ENCODE measurements at places on chromosomes 13 and 19.
A peak's percentile ranks its signal among the peaks of the same experiment; 100 is the strongest.

DNA sequence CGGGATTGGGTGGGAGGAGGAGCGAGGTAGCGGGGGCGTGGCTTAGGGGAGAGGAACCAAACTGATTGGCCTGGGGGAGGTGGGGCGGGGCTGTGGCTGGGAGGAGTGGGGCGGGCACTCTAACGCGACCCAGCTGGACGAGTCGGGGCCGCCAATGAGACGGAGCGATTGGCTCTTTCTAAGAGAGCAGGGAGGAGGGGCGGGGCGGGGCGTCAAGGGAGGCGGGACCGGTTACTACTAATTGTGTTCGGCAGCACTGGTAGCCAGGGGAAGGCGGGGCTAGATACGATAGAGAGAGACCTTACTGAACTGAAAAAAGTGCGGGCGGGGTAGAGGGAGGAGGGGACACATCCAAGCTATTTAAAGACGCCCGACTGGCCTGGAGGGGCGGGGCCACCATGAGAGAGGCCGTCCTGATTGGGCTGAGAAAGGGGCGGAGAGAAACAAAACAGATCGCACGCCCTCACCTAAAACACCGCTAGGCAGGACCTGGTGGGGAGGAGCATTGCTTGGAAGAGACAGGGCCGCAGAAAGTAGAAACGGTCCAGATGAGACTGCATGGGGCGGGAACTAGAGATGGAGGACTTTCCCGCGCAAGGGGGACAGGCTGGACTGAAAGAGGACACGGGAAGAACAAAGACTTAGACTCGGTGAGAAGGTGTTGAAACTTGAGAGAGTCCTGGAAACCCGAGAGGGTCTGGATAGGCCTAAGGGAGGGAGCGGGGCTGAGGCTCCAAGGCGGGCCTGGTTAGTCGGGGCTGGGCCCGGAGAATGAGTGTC, at the start of gene KCNC3:
TSS of gene KCNC3 (minus strand) at position 232 of the 780 bp plus-strand sequence. CDS start 295 bp downstream, outside the sequence.
- peak; percentile 100 for DNase-seq

GRCh38 chr13:98289339-98289945, 112.4 kb upstream of the RNF113B start:
- no peak for DNase-seq

GRCh38 chr19:16259385-16260159, 61.9 kb downstream of the AP1M1 start:
- DNase-seq = no peak

GRCh38 chr19:18701250-18701608, 17.7 kb downstream of the CRTC1 start:
- DNase-seq = no peak

DNA sequence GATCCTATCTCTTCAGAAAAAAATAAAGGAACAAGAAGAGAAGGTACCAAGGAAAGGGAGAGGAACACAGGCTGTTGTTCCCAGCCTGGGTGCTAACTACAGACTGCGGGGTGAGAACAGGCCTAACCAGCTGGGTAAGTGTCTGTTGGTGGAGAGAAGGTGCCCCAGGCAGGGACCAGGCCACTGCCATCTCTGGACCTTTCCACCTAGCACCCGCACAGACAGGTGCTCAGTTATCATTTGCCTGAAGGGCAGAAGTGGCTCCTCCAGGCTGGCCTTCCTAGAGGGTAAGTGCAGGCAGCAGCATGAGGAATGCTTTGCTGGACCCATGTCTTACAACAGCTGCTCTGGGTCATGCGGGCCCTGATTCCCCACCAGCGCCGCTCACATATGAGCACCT, 10.1 kb downstream of the DNMT1 start:
- no peak for DNase-seq

GRCh38 chr19:1474765-1475351, 4.2 kb downstream of the C19orf25 start:
- DNase-seq = no peak

DNA sequence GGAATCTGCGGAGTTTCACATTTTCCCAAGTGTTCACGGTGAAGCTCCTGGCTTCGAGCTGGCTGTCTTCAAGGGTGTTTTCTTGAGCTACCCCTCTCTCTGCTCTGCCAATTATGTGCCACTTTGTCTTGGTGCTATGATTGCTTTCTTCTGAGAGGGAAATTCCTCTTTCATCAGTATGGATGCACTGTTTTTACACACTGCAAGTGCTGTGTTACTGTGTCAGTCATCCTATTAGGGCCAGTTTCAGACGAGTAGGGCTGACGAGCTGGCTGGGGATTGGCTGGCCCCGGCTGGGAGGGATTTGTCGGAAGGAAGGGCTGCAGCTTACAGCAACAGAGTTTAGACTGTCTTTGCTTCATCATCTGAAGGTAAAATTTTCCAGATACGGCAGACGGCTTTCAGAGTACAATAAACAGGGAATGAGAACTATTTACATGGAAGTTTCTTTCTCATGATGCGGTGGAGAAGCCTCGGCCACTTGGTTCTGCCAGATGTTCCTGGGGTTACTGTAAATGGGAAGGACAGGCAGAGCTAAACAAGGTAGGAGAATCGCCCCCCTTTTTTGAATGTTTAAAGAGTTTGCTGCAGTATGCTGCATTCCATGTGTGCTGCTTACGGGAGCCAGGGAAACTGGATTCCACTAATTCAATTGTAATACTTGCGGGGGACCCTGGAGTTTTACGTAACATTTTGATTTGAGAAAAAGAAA, at the start of gene MBNL2:
TSS of gene MBNL2 (plus strand) at position 345 of the 712 bp plus-strand sequence. CDS start 53,903 bp downstream, outside the sequence.
- peak; percentile 99 for DNase-seq

- peak; percentile 68 for DNase-seq
These were observed 75.2 kb upstream of the UBL3 start for GRCh38 chr13:29925457-29926097.

DNA sequence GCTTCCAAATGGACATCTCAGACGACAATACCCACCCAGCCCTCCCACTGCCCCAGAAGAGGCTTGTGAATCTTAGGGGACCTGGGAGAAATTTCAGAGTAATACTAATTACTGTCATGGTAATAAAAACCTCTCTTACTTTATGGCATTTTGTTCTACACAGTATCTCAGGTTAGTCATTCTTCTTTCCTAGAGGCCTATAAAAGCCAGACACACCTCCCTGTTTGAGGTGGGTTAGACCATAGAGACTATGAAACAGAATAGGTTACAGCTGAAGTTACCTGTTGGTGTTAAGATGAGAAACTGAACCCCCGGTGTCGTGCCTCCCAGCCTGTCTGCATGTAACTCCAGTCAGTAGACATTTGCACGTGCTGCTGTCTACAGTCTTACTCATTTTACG, 113.9 kb downstream of the SLC7A1 start:
- DNase-seq = no peak

- DNase-seq = peak; percentile 62
These were observed at the start of gene SERP2 for GRCh38 chr13:44373601-44374347. TSS of gene SERP2 (plus strand) at chr13:44373824. CDS start at chr13:44374026, 202 bp downstream.

DNA sequence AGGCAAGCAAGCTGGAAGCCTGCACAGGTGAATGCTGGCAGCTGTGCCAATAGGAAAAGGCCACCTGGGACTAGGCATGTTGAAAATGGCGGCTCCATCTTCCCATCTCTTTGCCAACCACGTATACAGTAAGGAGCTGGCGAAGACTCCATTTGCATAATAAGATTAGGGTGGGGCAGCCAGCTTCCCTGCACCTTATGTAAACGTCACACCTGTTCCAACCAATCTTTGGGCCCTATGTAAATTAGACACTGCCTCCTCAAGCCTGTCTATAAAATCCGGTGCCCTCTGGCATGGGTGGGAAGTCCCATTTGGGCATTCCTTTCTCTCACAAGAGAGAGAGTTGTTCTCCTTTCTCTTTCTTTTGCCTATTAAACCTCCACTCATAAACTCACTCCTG, 16.8 kb downstream of the ADGRE2 start:
- no peak for DNase-seq
